ENCODE measurements at places on chromosomes 13 and 19.

DNA sequence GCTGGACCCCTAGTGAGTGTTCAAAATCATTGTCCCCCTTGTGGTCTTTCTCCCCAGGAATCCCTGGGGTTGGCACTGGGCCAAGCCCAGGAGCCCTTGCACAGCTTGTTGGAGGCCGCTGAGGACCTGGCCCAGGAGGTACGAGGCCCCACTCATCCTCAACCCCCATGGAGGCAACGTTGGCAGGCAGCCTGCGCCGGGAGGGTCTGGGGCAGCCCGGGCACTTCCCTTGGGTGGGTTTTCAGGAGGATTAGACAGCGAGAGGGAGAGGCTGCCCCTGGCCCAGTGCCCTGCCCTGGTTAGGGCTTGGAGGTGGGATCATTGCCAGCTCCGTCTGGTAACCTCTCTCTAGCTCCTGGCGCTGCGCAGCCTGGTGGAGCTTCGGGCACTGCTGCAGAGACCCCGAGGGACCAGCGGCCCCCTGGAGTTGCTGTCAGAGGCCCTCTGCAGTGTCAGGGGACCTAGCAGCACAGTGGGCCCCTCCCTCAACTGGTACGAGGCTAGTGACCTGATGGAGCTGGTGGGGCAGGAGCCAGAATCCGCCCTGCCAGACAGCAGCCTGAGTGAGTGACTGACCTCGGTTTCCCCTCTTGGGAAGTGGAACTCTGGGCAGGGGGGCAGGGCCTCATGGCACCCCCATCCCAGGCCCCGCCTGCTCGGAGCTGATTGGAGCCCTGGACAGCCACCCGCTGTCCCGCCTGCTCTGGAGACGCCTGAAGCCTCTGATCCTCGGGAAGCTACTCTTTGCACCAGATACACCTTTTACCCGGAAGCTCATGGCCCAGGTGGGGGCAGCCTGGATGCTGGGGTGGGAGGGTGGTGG lies 3.0 kb downstream of the ABCA7 start:
- no peak for DNase-seq

DNA sequence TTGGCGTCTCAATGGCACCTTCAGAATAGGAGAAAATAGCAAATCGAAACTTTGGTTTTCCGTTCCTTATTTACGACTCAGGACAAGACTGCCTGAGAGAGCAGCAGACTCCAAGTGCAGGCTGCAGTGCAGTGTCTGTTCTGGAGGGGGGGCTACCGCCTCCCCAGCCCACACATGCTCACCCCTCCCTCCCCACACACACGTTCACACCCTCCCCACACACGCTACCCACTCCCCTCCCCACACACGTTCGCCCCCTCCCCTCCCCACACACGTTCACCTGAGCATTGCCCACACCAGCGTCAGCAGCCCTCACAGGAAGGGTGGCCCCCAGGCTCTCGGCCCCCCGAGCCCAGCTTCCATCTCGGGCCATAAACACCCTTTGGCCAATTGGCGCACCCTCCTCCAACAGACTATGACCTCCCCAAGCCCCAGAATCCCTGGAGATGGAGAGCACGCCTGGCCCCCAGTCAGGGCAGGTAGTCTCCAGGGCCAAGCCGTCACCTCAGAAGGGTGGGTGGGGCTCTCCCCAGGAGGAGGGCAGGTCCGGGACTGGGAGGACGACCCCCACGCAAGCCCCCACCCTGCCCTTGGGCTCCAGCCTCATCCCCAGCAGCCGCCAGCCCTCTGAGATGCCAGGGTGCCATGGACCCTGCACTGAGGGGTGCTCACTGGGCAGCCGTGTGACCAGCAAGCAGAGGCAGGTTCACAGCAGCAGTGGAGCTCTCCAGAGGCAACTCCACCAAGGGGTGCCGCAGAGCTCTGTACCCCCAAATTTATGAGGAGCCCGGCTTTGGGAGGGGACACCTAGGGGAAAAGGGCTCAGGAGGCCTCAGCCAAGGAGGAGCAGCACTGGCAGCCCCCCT lies 27.5 kb downstream of the RASA3 start:
- DNase-seq: no peak

GRCh38 chr13:42548731-42549551 lies 25.0 kb upstream of the TNFSF11 start:
- no peak for DNase-seq

- no peak for DNase-seq
Measured at GRCh38 chr13:104759069-104759468, 1692.9 kb upstream of the SLC10A2 start.

GRCh38 chr13:100301418-100301817 lies 212.5 kb downstream of the PCCA start:
- no peak for DNase-seq

DNA sequence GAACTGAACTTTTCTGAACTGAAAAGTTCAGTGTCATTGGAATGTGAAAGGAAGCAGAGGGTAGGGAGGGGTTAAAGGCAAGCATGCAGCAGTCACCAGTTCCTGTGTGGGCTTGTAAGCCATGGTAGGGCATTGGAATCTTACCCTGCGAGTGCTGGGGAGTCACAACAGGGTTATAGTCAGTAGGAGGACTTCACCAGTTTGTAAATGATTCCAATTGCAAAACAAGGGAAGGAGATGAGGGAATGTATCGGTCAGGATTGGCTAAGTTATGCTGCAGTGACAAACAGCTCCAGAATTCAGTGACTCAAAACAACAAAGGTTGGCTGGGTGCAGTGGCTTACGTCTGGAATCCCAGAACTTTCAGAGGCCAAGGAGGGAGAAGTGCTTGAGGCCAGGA lies 12.8 kb downstream of the LYPD3 start:
- no peak for DNase-seq

- DNase-seq: no peak
Measured at GRCh38 chr19:38079926-38080380, 144.1 kb downstream of the DPF1 start.

GRCh38 chr13:31456056-31456455 lies 256.3 kb downstream of the B3GLCT start:
- no peak for DNase-seq

DNA sequence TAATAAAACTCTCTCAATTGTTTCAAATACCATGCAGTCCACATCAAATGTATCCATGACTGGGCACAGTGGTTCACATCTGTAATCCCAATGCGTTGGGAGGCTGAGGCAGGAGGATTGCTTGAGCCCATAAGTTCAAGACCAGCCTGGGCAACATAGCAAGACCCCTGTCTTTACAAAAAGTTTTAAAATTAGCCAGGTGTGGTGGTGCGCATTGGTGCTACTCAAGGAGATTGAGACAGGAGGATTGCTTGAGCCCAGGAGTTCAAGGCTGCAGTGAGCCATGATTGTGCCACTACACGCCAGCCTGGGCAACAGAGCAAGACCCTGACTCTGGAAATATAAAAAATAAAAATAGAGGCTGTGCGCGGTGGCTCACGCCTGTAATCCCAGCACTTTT lies 5.0 kb downstream of the CLIP3 start:
- DNase-seq: no peak

DNA sequence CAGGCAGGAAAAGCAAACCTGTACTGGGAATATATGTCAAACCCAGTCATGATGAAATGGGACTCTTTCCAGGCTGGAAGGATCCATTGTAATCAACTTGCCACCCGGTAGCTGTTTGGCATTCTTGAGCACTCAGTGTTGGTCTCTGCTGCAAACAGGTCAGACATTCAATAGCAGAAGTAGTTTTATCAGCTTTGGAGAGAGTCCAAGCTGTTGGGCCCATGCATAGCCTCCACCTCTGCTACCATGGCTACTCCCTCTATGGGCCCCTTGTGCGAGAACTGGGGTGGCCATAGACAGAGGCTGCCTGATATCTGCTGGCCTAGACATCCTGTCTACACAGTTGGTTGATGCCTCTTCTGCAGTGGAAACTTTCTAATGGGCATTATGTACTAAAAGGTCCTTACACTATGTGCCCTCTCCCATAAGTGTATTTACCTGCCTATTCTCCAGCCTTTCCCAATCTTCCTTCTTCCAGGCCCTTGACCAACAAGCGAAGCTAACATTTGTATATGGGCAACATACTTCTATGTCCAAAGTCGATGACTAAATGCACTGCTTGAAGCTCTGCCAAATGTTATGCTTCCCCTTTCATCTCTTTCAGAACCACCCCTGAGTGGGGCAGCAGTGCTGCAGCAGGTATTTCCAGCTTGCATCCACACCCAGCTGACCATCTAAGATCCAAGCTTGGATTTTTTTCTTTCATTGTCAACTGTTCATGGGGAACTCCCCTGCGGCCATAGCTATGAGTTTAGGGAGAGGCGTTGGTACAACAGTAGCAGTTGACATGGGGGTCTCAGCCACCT lies 5.3 kb upstream of the RNF6 start:
- no peak for DNase-seq

DNA sequence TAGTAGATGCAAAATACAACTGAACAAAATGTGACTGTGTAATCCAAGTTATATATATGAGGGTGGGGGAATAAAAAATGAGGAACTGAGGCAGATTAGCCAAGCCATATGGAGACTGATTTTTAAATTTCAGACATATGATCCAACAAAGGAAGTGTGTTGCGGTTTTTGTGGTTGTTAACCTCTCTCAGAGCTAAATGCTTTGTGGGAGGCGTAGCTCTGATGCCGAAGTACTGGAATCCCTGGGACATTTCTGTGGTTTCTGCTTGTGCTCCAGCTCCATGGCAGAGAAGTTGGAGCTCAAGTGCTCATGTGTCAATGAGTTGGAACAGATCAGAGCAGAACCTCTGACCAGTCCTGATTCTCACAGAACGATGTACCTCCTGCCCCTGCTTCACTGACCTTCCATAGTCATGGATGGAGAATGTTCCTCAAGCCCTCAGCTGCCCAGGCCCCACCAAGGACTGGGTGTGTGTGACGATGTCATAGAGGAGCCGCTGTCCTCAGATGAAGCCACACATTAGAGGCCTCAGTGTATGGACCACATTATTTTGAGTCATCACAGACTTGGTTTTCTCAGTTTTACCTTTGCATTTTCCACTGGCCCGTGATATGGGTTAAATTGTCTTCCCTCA lies 107.6 kb downstream of the SOX1 start:
- DNase-seq: no peak

DNA sequence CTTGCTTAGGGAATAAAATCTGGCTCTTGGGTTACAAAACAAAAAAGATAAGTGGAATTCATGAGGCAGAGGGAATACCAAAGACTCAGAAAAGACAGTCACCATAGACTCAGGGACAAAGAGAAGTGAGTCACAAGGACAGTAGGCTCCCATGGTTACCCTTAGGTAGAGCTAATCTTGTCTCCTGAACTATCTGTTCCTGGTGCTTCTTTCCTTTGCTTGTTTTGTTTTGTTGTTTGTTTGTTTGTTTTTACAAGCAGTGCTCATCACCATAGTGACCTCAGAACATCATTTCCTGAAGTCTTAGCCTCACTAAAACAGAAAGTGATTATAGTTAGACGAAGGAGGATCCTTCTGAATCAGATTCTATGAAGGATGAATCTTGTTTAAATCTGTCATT lies 142.3 kb upstream of the SOX21 start:
- no peak for DNase-seq

- DNase-seq: no peak
Measured at GRCh38 chr13:24145240-24145639, 15.3 kb upstream of the SPATA13 start.

- no peak for DNase-seq
Measured at GRCh38 chr13:30864433-30865122, 41.5 kb upstream of the MEDAG start.

- no peak for DNase-seq
Measured at GRCh38 chr19:7701654-7702457, at the start of gene FCER2. TSS of gene FCER2 (minus strand) at chr19:7702131. CDS start at chr19:7699760, 2,371 bp downstream.

GRCh38 chr19:7565332-7565731 lies 29.8 kb downstream of the PNPLA6 start:
- DNase-seq: no peak

GRCh38 chr13:101417043-101417406 lies 717 bp upstream of the NALCN start:
- no peak for DNase-seq

- DNase-seq: no peak
Measured at GRCh38 chr13:73061473-73061872, 2.7 kb downstream of the KLF5 start.

DNA sequence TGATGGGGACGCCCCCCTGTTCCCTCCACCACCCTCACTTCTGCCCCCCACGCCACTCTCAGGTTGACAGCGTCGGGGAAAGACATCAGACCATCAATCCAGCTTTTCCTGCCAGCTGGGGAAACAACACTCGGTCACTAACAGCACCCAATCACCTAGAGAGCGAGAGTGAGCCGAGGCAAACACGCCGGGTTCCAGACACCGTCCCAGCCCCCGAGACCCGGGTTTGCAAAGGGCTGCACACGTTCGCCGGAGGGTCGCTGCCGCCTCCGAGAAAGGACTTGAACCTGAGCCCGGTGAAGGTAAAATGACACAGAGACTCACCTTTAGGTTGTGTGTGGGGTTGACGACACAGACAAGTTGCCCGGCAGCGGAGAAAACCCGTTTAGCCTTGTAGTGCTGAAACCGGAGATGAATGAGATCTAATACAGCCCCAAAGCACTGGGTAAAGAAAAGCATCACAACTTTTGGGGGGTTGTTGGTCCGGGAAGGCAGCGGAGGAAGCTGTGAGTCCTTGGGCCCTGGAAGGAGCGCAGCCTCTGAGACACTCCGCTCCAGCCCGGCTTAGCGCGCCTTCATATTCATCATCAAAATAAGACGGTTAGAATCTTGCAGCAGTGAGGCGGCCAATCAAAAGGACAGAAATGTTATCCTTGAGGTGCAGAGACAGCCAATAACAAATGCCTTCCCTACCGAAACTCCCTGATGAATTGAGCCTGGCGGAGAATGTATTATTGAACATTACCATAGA lies at the start of gene SIAH3:
Gene SIAH3, minus strand, starts transcription at position 583 of the 751 bp plus-strand sequence. Its CDS starts 124 bp downstream, at position 459.
- no peak for DNase-seq

- no peak for DNase-seq
Measured at GRCh38 chr13:114111577-114111976, 20.8 kb downstream of the RASA3 start.

GRCh38 chr13:60448907-60449510 lies 52.0 kb downstream of the TDRD3 start:
- no peak for DNase-seq

DNA sequence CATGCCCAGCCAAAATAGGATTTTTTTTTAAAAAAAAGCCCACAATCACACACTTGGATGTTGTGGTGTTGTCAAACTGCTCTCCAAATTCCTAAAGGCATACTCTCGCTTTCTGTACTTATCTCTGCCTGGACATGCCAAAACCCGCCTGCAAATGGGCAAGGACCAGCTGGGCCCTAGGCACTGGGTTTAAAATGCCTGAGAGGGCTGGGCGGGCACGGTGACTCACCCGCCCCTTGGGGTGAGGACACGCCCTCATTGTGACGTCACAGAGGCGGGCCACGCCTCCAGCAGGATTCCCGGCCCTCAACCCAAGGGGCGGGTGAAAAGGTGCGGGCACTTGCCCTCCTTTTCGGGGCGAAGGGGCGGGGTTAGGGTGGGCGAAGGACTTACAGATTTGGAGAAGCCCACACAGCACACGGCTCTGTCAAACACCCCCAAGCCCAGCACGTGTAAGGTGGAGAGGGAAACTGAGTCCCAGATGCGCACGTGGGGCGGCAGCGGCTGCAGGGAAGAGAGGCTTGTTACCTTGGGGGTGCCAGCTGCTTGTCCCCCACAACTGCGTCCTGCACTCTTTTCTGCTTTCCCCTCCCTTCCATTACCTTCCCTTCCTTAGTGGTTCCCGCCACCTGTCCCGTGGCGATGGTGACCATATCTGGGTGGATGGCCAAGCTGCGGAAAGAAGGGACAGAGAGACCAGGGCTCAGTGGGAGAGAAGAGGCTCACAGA lies 6.6 kb downstream of the EML2 start:
- no peak for DNase-seq

All from T-helper 22 cell (primary cell).